NCI-H2081 (cell line): ENCODE measurements at places on chromosomes 7 and 10.

DNA sequence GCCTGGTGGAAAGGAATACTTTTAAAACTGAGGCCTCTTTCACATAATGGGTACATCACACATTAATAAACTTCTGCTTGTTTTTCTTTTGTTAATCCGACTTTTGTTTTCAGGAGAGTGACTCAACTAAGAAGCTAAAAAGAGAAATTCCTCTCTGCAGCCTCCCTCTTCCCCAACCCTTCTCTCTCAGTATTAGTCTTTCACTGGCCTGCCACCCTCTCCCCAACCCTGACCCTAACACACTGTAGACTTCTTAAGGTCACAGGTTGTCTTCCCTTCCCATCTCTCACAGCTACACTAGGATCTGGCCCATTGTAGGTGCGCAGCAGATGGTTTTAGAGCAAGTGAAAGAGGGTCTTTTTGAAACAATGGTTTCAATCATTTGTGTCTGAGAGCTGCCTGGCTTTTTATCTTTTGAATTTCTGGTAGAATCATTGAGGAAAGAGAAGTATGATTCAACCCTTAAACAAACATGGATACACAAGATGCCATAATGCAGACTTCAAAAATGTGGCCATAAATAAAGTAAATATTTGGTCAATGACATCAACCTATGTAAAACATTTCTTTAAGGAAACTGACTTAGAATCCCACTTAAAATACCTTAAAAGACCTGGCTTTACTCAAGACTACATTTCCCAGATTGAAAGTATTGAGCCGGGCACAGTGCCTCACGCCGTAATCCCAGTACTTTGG lies 17.9 kb upstream of the FFAR4 start:
- DNase-seq: no peak

GRCh38 chr10:121539786-121540185 lies 58.5 kb downstream of the FGFR2 start:
- no peak for DNase-seq

- DNase-seq: peak; percentile 50
Observed at GRCh38 chr7:142088022-142088714, 23.4 kb upstream of the MGAM2 start.

- no peak for DNase-seq
Observed at GRCh38 chr10:32938554-32939061, 19.4 kb downstream of the ITGB1 start.

- no peak for DNase-seq
Observed at GRCh38 chr10:80268266-80268665, 21.2 kb downstream of the MAT1A start.

DNA sequence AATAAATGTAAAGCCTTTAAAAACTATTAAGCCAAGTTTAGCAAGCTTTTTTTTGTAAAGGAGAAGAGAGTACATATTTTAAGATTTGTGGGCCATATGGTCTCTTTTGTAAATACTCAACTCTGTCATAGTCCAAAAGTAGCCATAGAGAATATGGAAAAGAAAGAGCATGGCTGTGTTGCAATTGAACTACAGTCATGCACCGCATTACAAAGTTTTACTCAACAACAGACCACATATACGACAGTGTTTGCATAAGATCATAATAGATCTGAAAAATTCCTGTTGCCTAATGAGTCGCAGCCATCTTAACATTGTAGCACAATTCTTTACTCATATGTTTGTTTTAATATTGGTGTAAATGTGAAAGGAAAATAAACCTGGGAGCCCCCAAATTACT lies 440.8 kb downstream of the HTR7 start:
- DNase-seq: no peak

DNA sequence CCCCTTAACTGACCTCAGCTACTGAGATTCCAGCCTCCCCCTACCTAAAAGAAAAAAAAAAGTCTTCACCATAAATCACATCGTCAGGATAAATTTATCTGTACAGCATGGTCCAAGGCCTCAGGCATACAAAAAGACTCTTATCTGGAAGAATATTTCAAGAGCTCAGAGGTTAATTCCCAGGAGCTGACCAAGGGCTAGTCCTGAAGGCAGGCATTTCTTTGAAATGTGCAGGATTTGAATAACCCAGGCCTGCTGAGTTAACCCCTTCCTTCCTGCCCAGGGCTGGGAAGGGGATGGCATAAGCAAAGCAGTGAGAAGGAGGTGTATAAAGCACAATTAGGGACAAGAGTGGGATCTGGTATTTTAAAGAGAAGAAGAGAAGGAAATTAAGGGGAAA lies 111.2 kb downstream of the RNLS start:
- no peak for DNase-seq

DNA sequence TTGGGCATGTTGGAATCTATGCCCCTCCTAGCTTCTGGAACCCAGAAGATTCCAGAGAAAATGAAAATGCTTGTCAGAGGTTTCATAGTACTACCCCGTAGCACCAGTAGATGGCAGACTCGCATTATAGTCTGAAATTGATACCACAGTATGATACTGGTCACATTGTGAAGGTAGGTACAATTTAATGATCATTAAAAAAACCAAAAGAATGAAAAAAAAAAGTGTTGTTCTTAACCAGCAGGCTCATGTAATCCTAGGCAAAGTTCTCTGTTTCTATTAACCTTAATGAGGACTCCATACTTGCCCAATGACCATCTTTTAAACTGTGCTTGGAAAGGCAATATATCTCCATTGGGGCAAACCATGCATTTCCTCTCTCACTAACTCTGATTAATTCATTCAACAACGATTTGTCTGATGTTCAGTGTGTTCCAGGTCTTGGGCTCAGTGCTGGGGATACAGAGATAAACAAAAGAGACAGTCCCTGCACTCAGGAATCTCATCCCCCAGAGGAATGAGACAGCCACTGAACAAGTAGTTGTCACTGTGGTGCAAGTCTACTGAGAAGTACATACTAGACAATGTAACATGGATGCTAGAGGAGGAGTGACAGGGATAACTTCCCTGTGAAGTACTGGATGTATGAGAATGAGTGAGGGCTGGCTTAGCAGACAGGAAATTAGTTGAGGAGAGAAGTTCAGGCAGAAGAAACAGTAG lies 223.5 kb upstream of the PHYHIPL start:
- DNase-seq: peak; percentile 22

DNA sequence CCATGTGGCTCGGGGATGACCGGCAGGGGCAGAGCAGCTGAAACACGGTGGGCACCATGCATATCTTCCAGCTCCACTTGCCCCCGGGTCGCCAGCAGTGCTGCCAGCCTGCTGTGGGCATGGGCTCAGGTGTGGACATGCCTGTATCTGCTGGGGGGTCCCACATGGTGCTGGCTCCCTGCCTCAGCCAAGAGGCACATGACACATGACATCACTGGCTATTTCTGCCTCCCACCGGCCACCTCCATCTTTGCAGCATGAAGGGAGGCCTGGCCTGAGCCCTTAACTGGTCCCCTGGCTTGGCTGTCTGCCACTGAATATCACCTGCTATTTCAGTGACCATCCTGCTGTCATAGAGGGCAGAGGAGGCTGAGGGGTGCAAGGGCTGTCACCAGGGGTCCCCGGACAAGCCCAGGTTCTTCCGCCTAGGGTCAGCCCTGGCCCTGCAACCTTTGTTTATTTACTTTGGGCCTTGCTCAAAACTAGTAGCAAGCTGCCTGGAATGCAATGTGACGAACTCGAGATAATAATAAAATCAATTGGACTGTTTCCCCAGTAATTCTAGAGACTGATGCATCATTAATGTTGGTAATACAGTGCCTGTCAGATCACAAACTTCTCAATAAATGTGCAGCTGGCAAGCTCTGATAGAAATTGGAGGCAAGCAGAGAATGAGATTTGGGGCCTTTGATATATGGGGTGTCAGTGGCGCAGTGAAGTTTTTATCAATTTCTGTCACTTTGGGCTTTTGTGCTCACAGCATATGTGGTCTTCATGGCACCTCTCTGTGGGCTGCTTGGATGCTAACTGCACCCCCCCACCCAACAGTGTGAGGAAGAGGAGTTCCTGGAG lies 28.5 kb downstream of the ZMIZ1 start:
- no peak for DNase-seq

DNA sequence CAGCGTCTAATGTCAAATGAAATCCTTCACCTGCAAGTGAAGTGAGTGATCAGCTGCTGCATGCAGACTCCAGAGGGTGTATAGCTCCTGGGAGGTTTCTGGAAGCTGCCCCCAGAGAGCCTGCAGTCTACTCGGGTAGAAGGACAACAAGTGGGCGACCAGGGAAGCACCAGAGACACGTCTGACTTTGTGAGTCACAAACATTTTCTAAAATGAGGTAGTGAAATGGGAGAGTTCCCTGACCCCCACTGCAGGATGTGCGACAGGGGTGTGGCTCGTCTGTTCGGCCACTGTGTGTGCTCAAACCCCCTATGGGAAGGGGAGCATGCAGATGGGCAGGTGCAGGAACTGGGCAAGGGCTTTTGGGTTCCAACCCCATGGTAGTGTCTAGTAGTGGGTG lies 177.1 kb upstream of the PRKCQ start:
- no peak for DNase-seq

GRCh38 chr7:150377635-150378034 lies 1.5 kb upstream of the ZNF775 start:
- DNase-seq: peak; percentile 30

DNA sequence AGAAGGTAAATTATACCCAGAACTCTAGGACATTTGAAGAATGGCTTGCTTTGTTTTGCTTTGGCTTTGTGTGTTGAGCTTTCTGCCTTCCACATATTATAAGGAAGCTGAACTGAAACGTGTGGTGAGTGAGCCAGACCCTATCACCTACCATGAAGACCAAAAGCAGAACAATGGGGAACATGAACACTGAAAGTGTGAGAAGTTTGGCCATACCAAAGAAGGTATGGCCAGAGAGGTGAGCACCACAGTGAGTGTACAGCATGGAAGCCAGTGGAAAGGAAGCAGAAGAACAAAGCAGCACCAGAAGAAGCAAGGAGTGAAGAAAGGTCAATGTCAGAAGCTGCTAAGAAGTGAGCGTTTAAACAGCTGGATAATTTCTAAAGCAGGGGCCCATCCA lies 59.7 kb upstream of the CCDC71L start:
- DNase-seq: no peak

DNA sequence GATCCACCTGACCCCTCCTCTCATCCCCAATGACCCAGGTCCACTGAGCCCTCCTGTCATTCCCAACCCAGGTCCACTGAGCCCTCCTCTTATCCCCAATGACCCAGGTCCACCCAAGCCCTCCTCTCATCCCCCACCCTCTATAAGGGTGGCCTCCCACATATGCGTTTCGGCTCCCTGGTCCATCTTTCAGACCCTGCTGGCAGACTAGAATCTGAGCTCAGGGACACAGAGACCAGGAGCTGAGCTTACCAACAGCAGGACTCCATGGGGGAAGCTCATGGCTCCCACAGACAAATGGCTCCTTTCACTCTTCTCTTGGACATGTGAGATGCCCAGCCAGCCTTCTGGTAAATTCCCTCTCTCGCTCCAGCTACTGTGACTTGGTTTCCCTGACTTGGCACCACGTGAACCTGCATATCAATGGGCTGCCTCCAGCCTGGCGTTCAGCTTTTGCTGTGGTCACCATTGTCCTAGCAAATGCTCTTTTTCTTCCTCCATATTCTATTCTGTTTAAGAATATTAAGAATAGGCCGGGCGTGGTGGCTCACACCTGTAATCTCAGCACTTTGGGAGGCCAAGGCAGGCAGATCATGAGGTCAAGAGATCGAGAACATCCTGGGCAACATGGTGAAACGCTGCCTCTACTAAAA lies 24.8 kb upstream of the INPP5A start:
- DNase-seq: no peak

DNA sequence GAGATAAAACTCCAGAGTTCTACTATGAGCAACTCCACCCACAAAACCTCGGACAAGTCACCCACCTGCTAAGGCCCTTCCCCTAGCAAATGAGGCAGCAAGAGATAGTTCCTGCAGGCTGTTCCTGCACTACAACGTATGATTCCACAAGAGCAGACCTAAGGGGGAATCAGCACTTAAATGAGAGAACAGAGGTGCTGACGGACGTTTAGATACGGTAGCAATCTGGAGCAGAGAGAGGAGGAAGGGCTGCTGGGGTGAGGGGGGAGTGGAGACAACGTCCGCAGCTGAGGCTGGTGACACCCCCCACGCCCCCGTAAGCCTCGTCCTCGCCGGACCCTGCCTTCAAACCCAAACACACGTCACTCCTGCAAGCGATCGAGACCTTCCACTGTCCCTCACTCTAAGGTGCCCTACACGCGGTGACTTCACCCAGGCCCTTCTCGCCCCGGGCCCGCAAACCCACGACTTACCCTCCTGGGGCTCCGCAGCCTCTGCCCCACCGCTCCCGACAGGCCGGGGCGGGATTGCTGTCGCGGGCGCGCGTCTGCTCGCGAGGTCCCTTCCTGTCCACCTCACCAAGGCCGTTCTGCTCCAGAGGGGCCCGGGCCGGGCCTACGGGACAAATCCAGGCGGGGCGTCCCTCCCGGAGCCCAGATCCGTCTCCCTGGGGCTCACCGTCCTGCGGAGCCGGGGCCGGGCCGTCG lies 635 bp downstream of the ZNF12 start:
- DNase-seq: no peak

GRCh38 chr7:57415730-57416129 lies 34.2 kb upstream of the ZNF716 start:
- DNase-seq: no peak

DNA sequence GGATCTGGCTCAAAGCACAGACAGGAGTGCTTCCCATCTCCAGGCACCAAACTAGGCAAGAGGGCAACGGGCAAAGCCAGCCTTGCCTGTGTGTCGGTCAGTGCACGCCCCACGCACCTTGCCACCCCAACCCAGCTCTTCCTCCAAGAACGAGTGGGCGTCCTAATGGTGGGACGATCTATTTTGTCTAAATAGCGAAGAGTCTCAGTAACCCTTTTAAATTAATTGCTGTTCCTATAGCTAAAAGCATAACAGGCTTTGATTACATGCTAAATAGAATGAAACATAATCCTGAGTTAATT lies 12.2 kb downstream of the EN2 start:
- no peak for DNase-seq

GRCh38 chr7:35617041-35617440 lies 77.9 kb downstream of the HERPUD2 start:
- DNase-seq: no peak

- no peak for DNase-seq
Observed at GRCh38 chr7:121916211-121916610, 43.2 kb downstream of the PTPRZ1 start.

DNA sequence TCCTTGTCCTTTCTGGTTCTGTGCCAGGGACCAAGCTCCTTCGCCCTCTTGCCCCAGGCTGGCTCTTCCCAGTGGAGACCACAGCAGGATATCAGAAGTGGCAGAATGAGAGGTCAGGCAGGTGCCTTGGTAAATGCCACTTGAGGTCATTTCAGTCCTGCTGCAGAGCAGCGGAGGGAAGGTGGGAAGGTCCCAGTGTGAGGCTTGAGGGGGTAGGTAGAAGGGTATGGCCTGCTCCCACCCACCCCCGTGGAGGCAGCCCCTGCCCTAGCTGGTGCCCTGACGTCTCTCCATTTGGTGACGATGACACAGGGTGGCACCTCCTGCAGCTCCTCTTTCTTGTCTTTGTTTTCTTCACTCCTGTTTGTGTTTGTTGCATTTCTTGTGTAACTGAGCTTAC lies 538.8 kb downstream of the TCERG1L start:
- DNase-seq: no peak

DNA sequence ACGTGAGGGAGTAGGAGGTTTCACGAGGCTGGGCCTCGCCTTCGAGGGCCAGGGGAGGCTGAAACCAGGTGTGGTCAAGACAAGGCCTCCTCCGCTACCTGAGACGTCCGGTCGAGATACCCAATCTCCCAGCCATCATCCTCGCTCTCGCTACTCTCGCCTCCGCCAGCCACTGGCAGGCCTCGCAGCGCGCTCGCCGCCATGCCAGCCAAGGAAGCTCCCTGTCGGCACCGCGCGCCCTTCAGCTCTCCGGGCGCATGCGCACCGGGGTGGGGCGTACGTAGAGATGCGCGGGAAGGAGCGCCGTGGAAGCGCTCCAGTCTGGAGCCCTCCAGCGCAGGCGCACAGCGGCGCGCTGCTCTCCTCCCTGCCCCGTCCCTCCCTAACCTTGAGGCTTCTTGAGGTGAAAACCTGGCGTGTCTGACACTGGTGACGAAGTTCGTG lies at the start of gene ASZ1:
ASZ1 (minus strand) TSS at position 236 of the 444 bp plus-strand sequence; CDS start at position 203, 33 bp downstream.
- DNase-seq: no peak
